ENCODE measurements at places on chromosomes 7 and 10.
A peak's percentile ranks its signal among the peaks of the same experiment; 100 is the strongest.

DNA sequence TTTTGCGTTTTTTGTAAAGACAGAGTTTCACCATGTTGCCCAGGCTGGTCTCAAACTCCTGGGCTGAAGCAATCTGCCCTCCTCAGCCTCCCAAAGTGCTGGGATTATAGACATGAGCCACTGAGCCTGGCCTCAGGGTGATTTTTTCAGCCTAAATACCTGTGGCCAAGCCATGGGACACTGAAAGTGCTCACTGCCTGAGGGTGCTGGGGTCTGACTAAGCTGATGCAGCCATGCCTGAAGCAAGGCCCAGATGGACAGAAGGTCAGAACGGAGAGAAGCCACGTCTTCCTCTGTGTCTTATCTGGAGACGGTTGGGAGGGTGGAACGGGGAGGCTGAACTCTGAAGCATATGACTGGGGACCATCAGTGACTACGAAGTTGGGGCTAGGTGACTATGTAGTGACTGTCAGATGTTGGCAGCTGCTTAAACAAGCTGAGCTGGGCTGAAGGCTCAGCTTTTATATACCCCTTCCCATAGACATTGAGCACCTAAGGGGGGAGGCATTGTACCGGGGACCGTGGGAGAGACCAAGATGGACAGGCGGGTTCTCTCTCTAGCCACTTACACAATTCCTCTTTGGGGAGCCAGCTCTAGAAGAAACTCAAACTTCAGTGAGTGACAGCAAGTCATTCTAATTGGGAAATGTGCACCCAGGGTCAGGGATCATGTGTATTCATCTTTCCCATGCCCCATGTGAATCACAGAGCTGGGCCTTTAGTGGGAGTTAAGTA lies 73.3 kb upstream of the HABP2 start:
- DNase-seq = no peak

- no peak for DNase-seq
Observed at GRCh38 chr10:100744987-100745881, at the start of gene PAX2. Gene PAX2 (plus strand): TSS chr10:100745582. CDS start chr10:100746261, 679 bp downstream.

DNA sequence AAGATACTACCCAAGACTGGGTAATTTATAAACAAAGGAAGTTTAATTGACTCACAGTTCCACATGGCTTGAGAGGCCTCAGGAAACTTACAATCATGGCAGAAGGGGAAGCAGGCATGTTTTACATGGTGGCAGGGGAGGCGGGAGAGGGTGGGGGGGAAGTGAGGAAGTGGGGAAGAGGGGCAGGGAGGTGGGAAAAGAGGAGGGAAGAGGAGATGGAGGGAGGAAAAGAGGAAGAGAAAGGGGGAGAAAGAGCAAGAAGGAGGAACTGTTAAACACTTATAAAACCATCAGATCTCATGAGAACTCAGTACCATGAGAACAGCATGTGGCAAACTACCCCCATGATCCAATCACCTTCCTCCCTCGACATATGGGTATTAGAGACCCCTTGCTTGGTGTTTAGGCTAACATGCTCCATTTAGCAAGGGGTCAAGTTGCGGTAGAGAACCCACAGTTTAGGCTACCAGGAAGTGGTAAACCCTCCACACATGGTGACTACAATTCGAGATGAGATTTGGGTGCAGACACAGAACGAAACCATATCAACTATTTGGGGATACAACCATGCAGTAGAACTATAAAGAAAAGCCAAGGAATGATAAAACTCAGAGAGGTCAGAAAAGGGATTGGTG lies 3.5 kb upstream of the LMBR1 start:
- no peak for DNase-seq

GRCh38 chr7:961546-962400 lies 7.3 kb upstream of the ADAP1 start:
- no peak for DNase-seq

- no peak for DNase-seq
Observed at GRCh38 chr7:80640846-80641245, 2.4 kb downstream of the CD36 start.

DNA sequence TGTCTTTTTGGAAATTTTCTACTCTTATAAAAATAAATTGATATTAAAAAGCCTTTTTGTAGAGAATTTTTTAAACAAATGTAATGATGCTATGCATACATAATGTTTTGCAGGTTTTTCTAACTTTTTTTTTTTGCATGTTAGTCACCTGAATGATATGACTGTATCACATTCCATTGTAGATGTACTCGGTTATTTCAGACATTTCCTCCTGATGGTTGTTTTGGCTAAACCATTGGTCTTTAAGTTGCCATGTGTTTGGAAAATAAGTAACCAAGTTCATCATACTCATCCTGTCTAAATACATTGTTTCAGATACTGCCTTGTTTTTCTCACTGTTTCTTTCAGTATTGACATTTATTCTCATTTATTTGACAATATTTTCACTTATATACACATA lies 25.8 kb downstream of the NHLRC2 start:
- DNase-seq = no peak

- DNase-seq = no peak
Observed at GRCh38 chr7:88635149-88635548, 124.4 kb upstream of the ZNF804B start.

DNA sequence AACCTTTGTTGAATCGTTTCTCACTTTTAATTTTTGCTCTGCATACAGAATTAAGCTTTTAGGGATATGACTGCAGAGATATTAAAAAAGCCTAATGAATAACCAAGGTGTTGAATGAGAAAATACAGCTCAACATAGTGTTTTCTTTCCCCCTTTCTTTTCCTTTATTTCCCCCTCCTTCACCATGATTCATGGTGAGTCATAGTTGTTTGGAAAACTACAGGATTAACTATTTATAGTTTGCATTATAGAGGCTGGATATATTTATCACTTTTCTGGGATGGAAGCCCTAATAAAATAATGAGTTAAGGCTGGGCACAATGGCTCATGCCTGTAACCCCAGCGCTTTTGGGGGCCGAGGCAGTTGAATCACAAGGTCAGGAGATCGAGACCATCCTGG lies 115.0 kb downstream of the DNAJB9 start:
- no peak for DNase-seq

GRCh38 chr10:50541921-50542320 lies 81.8 kb downstream of the SGMS1 start:
- DNase-seq = no peak

DNA sequence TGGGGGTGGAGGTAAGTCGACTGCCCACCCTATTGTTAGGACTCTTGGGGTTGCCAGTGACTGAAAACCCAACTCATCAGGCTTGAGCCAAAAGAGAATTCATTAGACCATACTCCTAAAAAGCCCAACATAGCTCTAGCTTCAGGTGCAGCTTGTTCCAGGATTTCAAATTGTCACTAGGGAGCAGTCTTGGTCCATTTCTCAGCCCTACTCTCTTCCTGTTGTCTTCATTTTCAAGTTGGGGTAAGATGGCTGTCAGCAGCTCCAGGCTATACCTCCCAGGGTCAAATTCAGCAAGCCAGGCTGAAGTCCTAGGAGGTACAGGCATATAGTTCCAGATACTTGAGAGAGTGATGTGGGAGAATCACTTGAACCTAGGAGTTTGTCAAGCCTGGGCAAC lies 14.9 kb upstream of the COL13A1 start:
- peak; percentile 48 for DNase-seq

- no peak for DNase-seq
Observed at GRCh38 chr10:76977046-76977445, 660.6 kb downstream of the KCNMA1 start.

DNA sequence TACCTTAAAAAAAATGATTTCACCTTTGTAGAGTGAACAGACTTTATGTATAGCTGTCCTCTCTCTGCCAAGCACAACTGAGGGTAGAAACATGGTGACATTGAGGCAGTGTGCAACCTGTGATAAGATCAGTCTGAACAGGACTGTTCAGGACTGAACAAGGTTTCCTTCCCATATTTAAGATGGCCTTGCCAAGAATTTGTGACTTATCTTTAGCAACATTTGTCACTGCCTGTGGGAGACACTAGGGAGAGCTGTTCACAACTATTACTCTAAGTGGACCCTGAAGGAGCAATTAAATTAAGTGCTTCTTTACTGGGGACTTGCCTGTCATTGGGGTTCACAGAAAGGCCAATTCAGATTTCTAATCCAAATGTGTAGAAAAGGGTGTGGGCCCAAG lies 6.7 kb downstream of the OR13A1 start:
- peak; percentile 74 for DNase-seq

GRCh38 chr7:149166630-149167352 lies 19.5 kb downstream of the ZNF398 start:
- no peak for DNase-seq

DNA sequence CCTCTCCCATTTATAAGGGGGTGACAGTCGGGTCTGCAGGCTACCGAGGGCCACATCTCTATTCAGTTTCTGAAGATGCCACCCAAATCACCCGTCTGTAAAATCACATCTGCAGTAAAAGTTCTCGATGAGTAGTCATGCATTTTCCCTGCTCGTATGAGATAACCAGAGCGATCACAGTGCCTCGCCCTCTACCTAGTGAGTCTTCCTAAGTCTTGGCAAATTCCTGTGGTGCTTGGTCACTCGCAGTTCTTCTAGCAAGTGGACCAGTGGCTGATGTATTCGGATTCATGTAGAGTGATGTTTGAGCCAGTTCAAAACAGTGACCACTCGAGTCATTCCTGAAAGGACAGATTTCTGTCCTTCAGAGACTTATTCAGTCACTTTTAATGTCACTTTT lies 44.9 kb downstream of the INSYN2A start:
- no peak for DNase-seq

DNA sequence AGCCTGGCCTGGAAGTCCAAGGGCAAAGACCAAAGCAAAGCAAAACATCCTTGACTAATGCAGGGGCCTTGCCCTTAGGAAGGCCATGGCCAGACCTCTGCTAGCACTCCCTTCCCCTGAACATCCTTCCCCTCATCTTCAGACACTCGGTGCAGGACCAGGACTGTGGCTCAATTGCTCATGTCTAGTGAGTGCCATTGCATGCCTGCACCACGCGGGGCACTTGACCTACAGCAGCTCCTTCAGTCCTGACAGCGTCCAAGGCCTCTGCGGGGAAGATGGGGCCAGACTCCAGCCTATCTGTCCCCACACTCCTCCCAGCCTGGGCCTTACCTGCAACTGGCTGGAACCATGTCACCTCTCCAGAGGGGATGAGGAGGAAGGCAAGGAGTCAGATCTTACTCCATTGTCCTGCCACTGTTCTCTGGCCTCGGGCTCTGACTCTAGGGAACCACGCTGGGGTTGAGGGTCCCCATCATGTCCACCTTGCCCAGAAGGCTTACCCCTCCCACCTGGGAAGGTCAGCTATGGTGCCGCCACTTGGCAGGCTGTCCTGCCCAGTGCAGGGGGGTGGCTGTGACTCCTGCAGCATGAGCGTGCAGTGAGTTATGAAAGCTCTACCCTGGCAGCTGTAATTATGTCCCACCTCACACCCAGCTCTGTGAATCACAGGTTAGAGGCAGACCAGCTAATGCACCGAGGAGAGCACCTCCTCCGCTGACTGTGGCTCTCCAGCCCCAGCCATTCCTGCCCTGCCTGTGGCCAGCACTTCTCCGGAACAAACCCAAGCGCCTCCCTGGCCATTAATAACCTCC lies 16.1 kb downstream of the DRGX start:
- DNase-seq = no peak

DNA sequence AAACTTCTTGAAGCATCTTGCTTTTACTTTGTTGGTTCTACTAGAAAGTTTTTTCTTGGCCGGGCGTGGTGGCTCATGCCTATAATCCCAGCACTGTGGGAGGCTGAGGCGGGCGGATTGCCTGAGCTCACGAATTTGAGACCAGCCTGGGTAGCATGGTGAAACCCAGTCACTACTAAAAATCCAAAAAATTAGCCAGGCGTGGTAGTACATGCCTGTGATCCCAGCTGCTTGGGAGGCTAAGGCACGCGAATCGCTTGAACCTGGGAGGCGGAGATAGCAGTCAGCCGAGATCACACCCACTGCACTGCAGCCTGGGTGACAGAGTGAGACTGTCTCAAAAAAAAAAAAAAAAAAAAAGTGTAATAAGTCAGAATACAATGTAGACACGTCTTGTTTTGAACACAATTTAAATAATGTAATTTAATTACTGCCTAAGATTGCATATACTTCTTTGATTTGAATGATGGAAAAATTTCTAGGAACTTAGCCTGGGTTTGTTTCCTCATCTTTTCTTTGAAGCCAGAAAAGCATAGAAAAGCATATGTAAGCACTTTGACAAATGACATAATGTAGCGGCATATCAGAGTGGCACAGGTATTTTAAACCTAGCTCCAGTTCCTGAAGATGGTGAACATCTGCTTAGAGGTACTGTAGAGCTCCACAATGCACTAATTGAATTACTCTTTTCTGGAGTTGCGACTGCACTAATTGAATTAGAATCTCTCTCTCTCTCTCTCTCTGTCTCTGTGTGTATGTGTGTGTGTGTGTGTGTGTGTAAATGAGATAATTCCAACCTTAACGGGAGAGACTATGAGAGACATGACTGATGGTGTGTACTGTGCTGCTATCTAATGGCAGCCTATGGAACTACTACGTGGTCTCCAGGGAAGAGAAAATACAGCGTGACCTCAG lies 87.8 kb downstream of the BTRC start:
- peak; percentile 75 for DNase-seq

DNA sequence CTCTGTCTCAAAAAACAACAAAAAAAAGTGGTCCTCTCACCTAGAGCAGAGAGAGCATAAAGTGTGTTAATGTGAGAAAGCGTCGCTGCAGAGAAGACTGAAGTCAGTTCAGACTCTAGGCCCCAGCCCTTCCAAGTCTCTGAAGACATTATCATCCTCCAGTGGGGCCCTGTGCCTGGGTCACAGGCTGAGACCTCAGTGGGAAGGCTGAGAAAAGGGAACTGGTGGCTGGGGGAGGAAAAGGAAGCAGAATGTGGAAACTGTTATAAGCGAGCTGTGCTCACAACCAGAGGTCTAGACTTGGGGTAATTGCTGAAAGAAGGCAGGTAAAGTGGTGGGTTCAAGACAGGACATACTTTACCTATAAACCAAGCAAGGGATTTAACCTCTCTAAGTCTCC lies 4.9 kb upstream of the RRP12 start:
- peak; percentile 88 for DNase-seq

DNA sequence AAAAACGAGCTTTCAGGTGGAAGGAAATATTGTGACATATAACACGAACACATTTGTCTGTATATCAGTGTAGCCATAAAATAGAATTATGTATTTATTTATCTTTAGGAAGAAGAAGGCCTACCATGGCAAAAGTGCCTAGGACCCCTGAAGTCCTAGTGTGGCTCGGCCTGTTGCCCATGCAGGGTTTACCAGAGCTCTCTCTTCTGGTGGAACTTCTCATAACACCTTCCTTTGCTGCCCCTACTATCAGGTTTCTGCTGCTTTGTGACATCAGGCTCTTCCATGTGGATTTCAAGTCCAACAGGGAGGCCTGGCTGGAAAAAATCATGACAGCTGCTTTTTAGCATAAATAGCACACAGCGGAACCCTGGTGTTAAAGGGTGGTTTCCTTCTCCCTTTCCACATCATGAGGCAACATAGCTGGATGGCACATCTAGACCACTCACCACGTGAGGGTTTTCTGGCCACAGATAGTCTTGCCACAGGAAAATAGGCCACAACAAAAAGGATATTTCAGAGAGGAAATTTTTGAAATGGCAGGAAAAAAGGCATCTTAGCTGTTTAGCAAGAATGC lies 44.8 kb upstream of the ADO start:
- no peak for DNase-seq

DNA sequence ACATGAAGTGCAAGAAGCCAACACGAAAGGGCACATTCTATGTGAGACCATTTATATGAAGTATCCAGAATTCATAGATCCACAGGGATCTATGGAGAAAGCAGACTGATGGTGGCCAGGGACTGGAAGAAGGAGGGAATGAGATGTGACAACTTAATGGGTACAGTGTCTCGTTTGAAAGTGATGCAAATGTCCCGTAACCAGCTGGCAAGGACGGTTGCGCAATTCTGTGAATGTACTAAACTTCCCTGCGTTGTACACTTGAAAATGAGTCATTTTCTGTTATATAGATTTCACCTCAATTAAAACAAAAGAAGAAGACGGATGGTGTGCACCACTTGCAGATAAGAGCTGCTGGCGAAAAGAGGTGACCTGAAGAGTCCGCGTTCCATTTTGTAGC lies 861.1 kb downstream of the TYW1 start:
- no peak for DNase-seq

Data from AML-193 (cell line).